Ovary (tissue), 10 donors: ENCODE measurements at places on chromosomes 4 and X. TPM values are rescaled to one million over a fixed set of nuclear protein-coding genes. Genes with fewer than 3 reads are reported as not detected.
A peak's percentile ranks its signal among the peaks of the same experiment; 100 is the strongest.

Gene PGAM4
- polyA plus RNA-seq = not detected

Gene FGF13
- polyA plus RNA-seq = 5.7 TPM

Gene CFAP47
- polyA plus RNA-seq = 0.12 TPM

Gene TRIM60
- not detected for polyA plus RNA-seq

Gene ZFX
- polyA plus RNA-seq = 20.5 TPM

Gene PAK3
- 0.61 TPM for polyA plus RNA-seq

Gene SMPX
- polyA plus RNA-seq = 0.62 TPM

Gene ING2
- 38.6 TPM for polyA plus RNA-seq

Gene FAM9C
- 1.6 TPM for polyA plus RNA-seq

Gene SERPINA7
- 0.04 TPM for polyA plus RNA-seq

DNA sequence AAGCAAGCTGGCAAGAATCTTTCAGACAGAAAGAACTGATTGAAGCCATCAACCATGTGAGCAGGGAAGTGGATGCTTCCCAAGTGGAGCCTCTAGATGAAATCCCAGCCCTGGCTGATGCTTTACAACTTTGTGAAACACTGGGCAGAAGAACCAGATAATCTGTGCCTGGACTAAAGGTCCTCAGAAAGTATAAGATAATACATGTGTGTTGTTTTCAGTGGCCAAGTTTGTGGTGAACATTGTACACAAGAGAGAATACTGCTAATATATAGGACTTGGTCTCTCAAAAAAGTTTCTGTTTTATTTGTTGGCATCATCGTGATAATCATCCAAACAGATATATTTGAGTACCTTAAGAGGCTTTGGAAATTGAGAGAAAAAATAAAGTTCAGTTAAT is 1367.8 kb upstream of the IGFBP7 start:
- no peak for DNase-seq

- DNase-seq = no peak
Observed at GRCh38 chrX:21744060-21744459, 13.9 kb downstream of the SMPX start.

DNA sequence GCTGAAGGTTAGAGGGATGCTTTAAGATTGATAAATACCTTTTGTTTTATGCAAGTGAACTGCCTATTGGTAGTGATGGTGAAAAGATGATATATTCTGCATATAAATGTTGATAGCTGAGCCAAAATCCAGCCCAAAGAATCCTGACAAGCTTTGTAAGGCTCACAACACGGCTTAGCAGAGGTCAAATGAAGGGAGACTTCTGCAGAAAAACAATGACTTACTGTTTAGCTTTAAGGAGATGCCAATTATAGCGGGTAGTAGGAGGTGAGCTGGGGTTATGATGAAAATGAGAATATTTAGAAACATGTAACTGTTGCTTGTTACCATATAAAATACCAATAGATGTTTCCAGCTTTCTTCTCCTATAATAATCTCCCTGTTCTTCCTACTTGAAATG is 97.1 kb downstream of the AFF1 start:
- no peak for DNase-seq

- no peak for DNase-seq
Observed at GRCh38 chr4:119477412-119478053, 151.1 kb downstream of the PDE5A start.

DNA sequence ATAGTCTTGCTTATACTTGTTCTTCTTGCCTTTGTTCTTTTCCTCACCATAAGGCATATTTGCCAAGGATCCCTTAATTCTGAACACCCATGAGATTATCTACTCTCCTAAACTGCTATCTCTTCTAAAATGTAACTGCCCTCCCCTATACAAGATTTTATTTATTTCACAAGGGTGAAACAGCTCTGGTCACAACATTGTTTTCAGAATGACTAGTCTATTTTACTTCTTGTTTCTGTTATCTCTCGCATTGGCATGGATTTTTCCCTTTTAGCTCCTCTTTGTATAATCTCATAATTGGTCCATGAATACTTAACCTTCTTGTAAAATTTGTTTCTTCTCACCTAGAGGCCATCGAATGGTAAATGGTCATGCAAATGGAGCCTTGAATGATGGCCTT is 17.2 kb upstream of the COL25A1 start:
- DNase-seq = no peak

DNA sequence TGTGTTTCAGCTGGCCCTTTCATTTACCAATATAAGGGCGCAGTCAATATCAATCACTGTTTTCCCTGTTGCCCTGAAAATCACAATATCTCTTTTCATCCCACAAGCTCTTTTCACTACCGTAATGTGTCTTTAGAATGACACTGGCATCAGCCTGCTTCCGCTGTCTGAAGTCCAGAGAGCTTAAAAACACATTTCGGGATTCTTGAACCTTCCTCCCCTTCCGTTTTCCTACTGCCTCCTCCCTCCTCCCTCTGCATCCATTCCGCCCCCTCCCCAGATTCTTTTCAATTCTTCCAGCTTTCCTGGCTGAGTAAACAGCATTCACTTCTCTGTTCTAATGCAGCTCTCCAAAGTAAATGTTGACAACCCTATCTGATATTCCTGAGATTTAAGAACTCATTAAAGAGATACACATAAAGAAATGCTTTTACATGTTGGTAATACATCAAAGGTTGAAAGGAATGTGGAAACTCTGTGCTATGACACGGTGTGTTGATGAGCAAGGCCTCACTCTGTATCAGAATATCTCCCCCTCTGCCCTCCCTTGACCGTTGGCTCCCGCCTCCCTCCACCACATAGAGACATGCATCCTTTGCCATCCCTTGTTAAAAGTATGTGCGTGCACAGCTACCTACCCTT is 83.5 kb upstream of the SPRY1 start:
- no peak for DNase-seq

DNA sequence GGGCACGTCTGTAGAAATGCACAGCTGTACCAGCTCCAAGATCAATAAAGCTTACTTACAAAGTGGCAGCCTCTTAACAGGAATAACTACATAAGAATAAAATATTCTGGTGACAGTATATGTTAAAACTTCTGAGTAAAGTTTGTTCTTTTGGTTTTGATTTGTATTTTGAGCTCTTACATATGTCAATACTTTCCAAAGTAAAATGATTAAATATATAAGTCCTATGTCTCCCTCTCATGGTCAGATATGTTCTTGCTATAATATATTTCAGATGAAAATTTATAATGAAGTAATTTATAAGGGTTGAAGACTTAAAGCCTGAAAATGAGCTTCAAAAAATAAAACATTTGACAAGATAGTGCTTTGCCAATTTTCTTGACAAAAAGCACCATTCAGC is 254.4 kb downstream of the NPFFR2 start:
- DNase-seq = no peak

GRCh38 chr4:163808011-163808410 is 313.5 kb downstream of the TMA16 start:
- no peak for DNase-seq

- DNase-seq = no peak
Observed at GRCh38 chr4:118395057-118395644, 42.3 kb upstream of the PRSS12 start.

DNA sequence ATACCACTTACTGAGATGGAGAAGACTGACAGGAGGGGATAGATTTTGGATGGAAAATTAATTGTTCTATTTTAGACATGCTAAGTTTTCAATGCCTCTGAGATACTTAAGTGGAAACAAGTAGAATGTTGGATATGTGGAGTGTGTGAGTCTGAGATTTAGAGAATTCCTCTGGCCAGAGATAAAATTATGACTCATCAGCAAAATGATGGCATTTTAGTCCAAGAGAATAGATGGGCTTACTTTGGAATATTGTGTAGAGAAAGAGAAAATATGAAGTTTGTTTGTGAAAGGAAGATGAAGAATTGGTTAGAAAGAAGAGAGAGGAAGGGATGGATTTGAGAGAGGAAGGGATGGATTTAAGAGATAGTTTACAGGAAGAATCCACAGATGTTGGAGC is 108.6 kb upstream of the PPP1R2C start:
- no peak for DNase-seq

GRCh38 chrX:153179131-153179530 is at the start of gene MAGEA1:
TSS of gene MAGEA1 (plus strand) at chrX:153179284. CDS start at chrX:153182390, 3,106 bp downstream.
- DNase-seq = no peak

- no peak for DNase-seq
Observed at GRCh38 chr4:76748649-76749048, 149.3 kb downstream of the SOWAHB start.

DNA sequence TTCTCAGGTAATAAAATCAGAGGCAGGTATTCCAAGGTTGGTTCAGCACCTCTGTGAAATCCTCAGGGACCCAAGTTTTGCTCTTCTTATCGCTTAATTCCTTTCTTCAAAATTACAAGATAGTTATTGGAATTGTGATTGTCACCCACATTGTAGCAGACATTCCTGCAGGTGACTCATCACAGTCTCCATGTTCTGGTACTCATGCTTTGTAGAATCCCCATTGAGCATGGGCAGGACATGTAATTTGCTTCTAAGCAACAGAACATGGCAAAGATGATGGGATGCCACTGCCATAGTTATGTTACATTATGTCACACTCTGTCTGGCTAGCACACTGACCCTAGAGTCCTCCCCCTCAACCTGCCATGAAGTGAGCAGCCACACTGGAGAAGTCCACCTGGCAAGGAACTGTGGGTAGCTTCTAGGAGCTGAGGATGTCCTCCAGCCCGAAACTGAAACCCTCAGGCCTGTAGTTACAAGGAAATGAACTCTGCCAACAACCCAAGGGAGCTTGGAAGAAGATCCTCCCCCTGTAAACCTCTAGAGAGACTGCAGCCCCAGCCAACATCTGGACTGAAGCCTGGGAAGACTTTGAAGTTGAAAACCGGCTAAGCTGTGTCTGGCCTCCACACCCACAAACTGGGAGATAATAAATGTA is 58.3 kb upstream of the GUCY1A1 start:
- no peak for DNase-seq

DNA sequence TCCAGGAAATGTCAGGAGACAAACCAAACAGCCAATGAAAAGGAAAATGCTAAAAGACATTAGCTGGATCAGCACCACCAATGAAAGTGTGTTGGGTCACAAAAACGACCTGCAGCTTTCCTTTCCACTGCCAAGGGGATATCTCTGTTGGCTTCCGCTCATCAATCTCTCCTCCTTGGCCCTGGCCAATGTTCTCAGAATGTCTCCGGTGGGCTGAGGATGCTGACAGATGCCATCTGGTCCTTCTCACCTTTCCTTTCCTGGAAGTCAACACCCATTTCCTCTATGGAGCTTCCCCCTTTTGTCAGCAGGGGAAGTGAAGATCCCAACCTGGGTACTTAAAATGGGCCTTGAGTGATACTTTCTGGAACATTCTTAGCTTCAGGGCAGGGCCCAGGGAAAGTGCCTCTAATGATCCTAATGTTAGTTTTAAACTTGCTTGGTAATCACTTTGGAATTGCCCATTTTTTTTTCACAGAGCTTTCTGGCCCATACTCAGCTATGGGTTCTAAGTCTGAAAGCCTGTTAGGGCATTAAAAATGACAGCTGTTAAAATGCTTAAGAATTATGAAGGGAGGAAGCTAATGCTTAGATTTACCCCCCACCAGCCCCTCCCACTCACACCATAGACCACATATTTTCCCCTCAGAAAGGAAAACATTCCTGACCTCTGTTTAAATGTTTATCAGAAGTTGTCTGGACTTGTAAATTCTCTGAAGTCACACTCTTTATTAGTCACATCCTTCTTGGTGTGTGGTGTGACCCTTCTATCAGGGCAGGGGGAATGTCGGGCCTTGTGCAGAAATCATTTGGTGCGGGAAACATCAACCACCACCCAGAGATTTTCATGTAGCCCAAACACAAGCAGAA is 29.2 kb downstream of the IGFBP7 start:
- DNase-seq = no peak

GRCh38 chrX:276581-277201 is 4.5 kb upstream of the PLCXD1 start:
- no peak for DNase-seq

DNA sequence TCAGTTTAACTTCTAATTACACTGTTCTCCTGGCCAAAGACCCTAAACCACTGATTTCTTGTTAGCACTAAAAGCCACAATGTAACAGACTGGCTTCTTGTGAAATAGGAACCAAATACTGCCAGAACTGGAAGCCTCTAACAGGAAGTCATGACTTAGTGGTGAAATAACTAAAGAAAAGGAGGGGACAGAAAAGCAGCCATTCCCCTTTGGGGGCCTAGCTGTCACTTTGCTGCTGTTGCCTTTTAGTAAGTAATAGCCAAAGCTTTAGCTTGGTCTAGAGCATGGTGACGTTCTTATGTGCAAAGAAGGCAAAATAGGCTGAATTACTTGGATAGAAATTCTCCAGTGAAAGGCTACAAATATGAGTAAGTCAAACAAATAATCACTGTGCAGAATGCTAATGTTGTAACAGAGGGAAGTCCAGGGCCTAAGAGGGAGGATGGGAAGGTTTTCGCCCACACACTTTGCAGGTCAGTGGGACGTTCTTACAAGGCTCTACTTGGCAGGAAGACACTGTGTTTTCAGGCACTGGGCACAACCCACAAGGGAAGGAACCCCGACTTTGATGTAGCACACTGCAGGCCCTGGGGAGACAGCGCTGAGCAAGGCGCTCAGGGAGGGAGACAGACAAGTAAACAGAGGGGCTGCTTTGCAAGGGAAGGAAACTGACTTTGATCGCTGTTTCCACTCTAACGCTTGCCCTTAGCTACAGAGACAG is 16.7 kb downstream of the GAB3 start:
- peak; percentile 18 for DNase-seq

GRCh38 chr4:81472281-81473182 is 825 bp upstream of the RASGEF1B start:
- DNase-seq = no peak

- peak; percentile 58 for DNase-seq
Observed at GRCh38 chrX:65528705-65529340, 5.8 kb downstream of the LAS1L start.

GRCh38 chr4:66219401-66219800 is 549.1 kb upstream of the EPHA5 start:
- DNase-seq = no peak

DNA sequence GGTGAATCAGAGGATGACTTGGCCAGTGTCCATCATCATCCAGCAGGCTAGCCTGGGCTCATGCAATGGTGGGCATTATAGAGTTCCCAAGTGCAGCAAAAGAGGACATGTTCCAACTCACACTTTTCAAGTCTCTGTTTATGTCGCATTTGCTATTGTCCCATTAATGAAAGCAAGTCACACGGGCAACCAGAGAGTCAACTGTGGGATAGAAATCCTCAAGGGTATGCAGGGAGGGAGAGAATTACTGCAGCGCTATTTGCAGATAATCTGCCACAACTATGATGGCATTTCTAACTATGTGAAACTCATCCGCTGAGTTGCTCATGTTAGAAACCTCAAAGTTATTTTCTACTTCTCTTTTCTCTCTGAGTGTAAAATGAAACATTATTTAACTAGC is 78.5 kb upstream of the TAB3 start:
- DNase-seq = no peak

DNA sequence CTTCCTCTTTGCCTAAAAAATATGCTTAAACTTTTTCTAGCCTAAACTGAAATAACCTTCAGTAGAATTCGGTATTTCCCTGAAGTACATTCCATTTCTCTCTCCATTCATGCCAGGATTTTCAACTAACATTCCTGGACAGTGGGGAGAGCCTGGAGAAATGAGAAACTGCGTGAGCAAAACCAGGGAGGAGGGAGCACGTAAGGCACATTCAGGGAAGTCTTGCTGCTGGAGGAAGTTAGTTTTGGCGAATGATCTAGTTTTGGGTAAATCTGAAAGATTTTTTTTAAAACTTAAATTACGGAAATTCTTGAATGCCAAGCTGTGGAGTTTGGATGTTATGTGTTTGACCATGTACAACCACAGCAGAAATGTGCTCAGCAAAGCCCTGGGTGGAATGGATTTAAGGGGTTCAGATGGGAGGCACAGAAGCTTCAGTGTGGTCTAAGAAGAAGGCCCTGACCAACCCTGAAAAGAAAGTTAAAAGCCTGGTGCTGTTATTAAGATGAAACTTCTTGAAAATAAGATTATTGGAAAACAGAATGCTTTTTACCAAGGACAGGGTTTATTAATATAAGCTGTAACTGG is 347.8 kb downstream of the ANK2 start:
- no peak for DNase-seq
